ENCODE measurements at places on chromosomes 2 and 18.

DNA sequence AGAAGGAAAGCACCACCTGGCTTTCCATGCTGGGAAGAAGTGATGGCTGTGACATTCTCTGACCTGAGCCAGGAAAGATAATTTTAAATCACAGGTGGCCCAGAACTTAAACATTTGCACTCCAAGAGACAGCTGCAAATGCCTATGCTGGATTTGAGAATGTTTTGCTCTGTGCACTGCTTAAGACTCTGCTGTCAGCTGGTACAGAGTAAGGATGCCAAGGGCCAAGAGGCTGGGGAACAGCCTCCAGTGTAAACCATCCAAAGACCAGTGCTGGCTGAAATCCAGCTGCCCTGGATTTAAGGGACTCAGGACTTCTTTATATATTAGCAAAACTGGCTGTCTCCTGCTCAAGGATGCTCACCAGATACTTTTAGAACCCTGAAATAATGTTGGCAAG is 3.9 kb downstream of the HOXD8 start:
- DNase-seq, result no peak

DNA sequence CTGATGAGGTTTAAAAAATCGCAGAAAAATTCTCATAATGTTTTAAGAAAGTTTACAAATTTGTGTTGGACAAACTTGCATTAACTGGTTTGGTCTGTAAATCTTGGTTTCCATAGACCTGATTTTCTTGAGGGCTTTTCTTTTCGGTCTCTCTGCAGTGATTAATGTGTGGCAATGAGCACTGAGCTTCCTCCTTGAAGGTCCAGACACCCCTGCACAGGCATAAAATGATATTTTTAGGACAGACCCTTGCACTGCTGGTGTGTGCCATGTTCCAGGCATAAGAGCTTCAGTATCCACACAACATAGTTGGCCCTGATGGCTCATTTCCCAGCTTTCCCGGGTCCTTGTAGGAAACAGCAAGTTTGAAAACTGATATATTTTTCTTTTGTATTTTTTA is 33.7 kb downstream of the MRPL33 start:
- no peak for DNase-seq

- DNase-seq, result no peak
These were observed 193.8 kb downstream of the LRRTM4 start for GRCh38 chr2:77328134-77328931.

- DNase-seq, result no peak
These were observed 258.5 kb downstream of the KCNS3 start for GRCh38 chr2:18136881-18137475.

- no peak for DNase-seq
These were observed 111.5 kb upstream of the LDLRAD4 start for GRCh38 chr18:13107074-13107473.

DNA sequence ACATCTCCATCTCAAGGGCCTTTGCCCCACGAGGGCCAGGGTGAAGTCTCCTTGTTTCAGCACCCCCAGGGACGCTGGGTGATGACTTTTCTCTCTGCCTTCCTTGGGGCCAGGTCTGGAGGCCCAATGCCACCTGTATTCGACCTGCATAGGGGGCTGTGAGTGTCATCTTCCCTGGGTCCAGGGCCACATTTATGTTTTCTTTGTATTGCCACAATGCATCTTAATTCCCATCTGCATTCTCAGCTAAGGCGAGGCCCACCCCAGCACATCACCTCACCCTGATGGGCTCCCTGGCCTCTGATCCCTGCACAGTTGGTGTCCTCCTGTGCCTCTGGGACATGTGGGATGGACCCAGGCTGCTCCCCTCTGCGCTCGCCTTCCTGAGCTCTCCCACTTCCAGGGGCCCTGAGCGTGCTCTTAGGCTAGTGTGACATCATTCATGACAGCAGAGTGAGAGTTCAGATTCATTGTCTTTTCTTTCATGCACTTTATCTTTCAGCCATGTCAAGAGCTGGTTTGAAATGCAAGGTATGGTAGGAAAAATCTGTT is 122.0 kb upstream of the COPS8 start:
- no peak for DNase-seq

DNA sequence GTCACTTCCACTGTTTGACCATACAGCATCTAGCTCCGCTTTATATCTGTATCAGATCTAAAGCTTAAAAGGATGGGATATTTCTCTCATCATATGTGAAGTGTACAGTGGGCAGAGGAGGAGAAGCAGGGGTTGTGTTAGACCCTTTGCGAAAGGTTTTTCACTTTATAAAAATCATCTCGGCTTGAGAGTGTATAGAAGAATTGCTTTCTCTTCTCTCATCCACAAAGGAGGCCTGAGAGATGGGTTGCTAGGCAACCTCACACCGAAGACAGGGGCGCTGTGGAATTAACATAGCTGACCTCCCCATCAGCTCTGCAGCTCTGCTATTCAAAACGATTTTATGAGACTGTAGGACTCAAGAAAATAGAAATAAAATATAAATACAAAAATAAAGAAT is 70.2 kb upstream of the GALNT3 start:
- DNase-seq, result no peak

- no peak for DNase-seq
These were observed 219.9 kb upstream of the FBXO11 start for GRCh38 chr2:48126162-48126561.

DNA sequence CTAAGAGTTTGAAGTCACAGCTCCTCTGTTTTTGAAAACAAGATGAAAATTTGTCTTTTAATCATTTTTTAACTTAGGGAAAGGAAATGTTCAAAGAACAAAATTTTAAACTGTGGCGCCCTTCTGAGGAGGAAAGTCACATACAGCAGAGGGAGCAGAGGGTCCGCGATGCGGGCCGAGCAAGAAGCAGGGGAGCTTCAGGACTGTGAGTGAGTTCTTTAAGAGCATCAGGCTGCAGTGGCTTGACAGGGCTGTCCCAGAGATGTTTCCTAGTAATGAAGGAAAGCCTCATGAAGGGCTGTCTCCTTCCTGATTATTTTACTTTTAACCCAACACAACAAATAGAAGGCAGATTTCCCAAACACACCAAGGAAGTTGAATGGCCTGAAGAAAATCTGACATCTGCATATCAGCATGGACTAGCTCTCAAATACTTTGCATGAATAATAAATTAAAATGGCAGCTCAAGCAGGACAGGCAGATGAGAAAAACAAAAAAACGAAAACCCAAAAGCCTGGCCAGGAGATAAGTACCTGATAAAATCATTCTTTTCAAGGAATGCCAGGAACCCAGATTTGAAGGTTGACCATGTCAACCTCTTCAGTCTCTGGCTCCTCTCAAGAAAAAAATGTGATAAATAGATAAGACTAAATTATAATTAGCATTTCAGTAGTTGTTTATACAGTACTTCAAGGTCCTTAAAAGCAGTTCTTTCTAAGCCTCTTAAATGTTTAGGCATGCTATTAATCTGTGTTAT is 60.8 kb downstream of the SLC40A1 start:
- no peak for DNase-seq

DNA sequence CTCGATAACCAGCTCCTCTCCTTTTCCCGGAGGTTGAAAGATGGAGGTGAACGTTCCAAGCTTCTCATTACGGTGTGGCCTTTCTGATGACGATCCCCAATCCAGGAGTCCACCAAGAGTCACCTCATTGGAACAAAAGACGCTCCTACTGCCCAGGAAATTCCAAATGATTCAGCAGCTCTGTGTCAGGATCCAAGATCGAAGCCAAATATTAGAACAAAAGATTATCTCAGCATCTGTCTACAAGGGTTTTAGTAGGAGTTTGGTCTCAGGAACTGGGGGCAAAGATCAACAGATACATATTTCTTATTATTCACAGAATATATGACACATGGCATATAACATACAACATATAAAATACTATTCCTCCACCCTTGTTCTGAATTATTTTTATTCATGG is 161.1 kb upstream of the RAB12 start:
- no peak for DNase-seq

- DNase-seq, result no peak
These were observed 107.7 kb downstream of the LBH start for GRCh38 chr2:30339071-30339470.

- DNase-seq, result no peak
These were observed 11.0 kb upstream of the PTPN2 start for GRCh38 chr18:12895014-12895413.

DNA sequence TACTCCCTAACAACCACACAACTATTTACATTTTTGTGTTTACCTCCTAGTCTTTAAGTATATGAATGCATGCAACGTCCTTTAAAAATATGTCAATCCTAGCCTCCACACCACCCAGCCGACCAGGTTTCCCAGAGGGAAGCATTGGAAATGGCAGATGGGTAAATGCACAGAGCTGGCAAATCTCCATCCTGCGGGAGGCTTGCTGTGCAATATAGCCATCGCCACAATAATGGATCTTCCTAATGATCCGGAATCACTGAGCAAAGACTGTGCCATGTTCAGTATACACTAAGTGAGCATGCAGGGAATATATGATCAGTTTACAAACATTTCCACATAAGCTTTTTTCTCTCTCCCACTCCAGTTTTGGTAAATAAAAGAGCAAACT is 131.8 kb downstream of the NEDD4L start:
- DNase-seq, result no peak

DNA sequence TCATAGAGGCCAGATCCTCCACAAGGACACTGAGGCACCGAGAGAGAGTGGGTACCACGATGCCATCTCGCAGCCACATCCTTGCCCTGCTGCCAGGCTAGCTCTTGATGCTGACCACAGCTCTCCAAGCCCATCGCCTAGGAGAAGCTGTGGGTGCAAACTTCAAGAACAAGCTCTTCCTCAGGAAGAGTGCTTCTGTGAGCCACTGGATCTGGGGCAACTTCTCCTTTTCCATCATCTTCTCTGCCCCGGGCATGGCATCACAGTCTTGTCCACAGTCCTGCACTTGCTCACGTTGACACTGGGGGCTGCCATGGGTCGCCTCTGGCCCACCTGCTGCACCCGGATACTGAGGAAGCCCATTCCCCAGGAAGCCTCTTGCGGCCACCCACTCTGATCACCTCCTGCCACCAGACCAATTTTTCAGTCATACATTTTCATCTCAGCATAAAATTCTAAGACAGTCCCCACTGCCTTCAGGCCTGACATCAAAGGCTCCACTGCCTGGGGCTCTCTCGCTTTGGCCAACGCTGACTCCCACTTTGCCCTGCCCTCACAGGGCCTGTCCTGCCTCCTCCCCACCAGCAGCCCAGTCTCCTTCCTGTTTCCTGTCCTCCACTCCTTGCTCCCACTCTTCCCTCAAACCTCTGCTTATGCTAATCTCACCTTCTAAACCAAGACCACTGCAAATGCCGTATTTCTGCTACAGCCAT is 243.9 kb downstream of the AFF3 start:
- no peak for DNase-seq

GRCh38 chr18:32956591-32957315 is 183.9 kb upstream of the KLHL14 start:
- no peak for DNase-seq

DNA sequence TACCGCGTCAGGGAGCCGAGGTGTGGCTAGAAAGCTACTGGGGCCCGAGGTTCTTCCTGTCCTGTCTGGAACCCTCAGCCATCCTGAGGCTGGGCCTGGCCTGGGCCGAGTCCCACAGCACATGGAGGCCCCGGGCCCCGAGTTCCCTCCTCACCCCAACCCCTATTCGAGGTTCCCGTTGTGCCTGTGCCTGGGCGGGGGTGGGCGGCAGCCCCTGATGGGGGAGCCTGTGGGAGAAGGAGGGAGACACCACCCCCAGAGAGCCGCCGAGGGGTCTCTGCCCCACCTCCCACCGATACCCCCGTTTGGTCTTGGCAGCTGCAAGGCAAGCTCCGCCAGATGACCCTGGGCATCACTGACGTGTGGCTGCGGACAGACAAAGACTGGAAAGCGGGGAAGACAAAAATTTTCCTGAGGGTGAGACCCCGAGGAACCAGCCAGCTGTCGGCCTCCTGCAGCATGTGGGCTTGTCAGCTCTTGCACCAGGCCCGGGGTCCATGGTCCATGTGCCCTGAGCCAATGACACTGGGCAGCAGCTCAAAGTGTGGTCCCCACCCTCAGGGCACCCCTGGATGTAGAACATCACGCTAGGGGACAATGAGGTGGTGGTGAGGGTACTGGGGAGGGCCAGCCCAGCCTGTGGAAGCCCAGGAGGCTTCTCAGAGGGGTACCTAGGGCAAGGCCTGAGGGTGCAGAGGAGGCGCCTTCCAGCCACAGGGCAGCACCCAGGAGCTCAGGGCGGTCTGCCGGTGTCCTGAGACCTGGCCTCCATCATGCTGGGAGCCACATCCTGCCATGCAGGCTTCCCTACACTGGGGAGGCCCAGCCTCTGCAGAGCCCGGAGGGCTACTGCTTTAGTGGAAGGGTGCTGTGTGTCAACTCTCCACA is 52.5 kb upstream of the GPR17 start:
- DNase-seq, result no peak

- peak; percentile 43 for DNase-seq
These were observed 41.0 kb downstream of the TRABD2A start for GRCh38 chr2:84839851-84840250.

DNA sequence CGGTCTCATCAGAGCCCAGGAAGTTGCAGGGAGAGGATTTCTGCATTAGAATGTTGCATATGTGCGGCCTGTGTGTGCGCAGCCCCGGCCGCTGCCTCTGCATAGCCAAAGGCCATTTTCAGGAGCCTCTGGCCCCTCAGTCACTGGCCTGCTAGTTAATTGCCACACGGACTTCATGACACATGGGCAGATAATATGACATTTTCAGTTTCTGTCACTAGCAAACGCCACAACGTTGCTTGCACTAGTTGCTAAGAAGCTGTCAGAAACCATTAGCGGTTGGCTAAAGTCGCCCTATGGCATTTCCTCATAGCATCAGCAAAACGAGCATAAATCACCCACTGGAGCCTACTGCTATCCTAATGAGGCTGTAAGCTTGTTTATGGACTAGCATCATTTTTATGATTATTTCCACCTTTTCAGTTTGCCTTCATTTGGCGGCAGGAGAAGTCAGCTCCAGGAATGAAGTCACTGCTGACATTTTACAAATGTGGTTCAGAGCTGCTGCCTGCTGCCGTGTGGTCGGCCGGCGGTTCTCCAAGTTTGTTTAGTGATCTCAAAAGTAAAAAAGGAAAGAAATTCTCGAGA is 73.7 kb downstream of the MEIS1 start:
- DNase-seq, result no peak

DNA sequence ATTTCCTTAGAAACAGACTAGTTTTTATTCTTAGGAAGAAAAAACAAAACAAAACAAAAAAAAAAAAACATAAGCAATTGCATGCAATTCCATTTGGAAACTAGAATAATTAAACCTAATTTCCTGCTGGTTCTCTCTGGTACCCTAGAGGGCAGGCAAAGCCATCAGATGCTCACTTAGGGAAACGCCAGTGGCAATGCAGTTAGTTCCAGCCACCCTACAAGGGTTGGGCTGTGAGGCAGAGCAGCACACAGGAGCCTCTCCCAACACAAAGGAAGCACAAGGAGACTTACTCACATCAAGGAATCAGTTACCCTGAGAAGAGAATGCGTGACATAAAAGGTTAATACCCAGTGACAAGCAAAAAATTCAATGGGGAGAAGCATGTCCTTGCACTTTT is 28.8 kb downstream of the CCDC93 start:
- no peak for DNase-seq

DNA sequence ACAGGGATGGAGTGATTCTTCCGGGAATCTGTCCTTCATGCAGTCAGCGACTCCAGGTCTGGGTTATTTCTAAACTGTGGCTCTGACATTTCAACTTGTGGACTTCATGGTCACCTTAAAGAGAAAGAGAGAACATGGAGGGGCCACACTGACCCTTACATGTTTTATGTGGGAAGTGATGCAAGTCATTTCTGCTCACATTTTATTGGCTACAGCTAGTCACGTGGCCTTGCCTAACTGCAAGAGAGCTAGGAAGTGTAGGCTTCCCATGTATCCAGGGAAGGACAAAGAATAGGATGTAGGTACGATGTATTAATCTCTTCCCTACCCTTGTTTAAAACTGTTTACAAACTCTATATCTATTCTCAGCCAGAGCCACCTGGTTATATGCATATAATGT is 30.3 kb upstream of the AFTPH start:
- DNase-seq, result no peak
